ENCODE measurements at places on chromosomes 2 and 18.

- no peak for DNase-seq
Observed at GRCh38 chr2:37244017-37244416, 12.6 kb downstream of the NDUFAF7 start.

GRCh38 chr2:226798422-226799210 lies 1.0 kb downstream of the IRS1 start:
- peak; percentile 64 for DNase-seq

GRCh38 chr2:229417176-229417575 lies 146.1 kb upstream of the PID1 start:
- DNase-seq, result no peak

DNA sequence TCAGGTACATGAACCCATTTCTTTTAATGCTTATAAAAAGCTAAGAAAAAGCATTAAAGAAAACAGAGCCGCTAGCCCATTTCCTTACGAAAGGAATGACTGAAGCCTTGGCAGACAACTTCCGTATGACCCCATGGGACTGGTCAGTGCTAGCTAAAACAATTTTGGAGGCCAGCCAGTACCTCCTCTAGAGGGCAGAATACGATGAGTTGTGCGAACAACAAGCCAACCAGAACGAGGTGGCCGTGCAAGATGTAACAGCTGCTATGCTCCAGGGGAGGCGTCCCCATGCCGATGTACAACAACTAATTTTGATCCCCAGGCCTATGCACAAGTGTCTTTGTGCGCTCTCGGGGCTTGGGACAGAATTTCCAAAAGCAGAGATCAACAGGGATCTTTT lies 16.7 kb downstream of the MAP3K2 start:
- DNase-seq, result no peak

- no peak for DNase-seq
Observed at GRCh38 chr2:34719206-34719605, 1120.1 kb upstream of the FAM98A start.

DNA sequence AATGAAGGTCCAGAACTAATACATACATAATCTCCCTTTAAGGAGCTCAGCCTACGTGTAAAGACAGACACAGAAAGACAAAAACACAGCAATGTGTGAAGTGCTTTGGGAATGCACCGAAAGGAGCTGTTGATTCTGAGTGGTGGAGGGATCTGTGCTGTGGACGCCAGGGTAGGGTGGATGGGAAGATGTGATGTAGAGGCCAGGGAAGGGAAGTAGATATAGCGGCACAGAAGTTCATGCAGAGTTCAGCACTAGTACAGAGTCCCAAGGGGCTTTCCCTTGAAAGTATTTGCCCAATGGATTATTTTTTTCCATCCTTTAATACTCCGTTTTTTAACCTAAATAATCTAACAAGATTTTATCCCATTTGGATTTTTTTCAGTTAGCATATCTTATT lies 32.1 kb upstream of the DOCK10 start:
- DNase-seq, result no peak

GRCh38 chr18:3693410-3693809 lies 243.4 kb downstream of the TGIF1 start:
- DNase-seq, result no peak

GRCh38 chr18:12314591-12315305 lies 6.7 kb downstream of the TUBB6 start:
- no peak for DNase-seq

- no peak for DNase-seq
Observed at GRCh38 chr2:133271105-133271504, 297.2 kb downstream of the NCKAP5 start.

- DNase-seq, result no peak
Observed at GRCh38 chr18:56085551-56085950, 497.6 kb upstream of the TCF4 start.

- no peak for DNase-seq
Observed at GRCh38 chr2:95031076-95031725, 5.7 kb downstream of the MAL start.

DNA sequence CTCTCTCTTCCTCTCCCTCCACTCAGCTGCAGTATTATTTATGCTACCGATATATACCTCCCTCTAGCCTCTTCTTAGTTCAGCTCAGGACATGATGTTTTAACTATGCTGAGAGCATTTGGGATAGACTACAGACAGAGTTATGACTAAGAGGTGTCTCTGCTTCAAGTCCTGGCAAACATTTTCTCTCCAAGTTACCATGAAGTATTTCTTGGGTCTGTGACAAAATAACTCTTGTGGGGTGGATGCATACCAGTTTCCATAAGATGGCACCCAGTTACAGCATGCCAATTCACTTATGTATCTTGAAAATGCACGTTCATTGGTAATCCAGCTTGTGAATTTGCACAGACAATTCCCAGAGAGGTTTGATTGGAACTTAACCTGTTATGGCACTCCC lies 737.6 kb downstream of the SLC4A3 start:
- no peak for DNase-seq
